ENCODE measurements at places on chromosomes 6 and 20.

DNA sequence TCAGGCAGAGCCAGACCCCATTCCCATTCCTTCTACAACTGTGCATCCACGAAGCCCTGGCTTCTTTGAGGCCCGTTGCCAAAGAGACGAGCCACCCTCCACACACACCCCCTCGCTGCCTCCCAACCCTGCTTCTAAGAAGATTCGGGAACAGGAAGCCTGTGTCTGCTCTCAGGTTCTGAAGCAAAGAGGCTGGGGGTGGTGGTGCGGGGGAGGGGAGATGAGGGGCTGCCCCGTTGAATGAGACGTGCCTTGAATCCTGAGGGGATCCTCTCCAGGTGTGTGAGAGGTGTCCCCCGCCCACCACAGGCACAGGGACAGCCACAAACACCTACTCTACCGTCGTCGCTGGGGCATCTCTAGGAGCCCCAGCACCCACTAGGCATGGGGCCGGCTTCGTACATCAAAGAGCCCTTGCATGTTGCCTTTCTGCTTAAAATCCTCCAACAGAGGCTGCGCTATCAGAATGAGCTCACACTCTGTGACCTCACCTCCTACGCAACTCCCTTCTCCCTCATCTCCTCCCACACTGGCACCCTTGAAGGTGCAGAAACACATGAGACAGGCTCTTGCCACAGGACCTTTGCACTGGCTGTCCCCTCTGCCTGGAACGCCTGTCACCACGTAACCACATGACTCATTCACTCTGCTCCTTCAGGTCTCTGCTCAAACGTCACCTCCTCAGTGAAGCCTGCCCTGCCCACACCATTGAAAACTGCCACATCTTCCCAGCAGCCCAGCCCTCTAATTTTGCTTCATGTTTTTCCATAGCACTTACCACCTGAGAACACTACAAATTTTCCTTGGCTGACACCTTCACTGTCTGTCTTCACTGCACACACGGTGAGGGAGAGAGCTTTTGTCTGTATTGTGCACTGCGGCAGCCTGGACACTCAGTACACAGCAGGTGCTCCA is 58.5 kb downstream of the PREX1 start:
- no peak for DNase-seq

- DNase-seq = no peak
Measured at GRCh38 chr6:168967281-168967925, 286.2 kb downstream of the THBS2 start.

- no peak for DNase-seq
Measured at GRCh38 chr6:11329726-11330412, 97.4 kb upstream of the NEDD9 start.

DNA sequence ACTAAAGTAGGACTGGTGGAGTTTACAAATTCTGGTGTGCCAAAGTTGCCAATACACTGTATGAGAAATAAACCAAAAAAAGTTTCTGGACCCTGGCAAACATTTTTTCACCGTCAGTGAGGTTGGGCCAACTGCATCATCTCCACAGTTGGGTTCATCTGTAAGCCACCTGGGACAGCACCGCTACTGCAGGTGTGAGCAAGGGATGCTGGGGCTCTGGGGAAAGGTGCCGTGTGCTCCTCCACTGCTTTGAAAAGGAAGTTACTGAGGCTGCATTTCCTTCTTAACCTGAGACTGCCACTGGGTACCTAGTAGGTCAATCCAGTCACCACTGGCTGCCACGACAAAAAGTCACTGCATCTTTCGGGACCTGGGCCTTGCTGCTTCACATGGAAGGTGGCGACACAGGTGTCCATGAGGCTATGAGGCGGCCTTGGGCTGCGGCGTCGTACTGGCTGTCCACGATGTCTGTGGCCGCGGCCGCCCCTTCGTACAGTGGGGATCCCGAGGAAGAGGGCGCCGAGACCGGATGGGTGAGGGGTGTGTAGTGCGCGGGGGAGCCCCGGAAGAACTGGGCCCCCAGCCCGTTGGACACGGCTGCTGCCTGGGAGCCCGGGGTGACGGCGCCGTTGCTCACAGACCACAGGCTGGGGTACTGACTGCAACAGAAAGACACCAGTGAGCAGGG is 9.6 kb downstream of the TBXT start:
- no peak for DNase-seq

GRCh38 chr6:46338131-46338530 is 153.1 kb downstream of the RCAN2 start:
- no peak for DNase-seq

DNA sequence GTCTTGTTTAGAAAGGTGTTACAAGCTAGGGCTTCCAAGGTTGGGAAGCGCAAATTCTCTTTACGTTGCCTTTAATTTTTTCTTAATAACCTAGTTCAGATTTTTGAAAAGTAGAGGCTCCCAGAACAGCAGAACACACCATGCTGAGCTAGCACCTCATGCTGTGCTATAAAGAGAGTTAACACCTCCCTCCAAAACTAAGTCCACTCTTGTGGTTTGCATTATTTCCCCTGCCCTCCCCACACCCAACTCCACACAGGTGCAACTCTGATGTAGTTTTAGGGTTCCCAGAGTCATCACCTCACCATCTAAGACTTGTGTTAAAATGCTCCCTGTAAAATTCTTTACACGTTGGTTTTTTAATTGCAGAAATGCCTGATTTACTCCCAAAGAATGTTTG is 459.4 kb upstream of the JARID2 start:
- no peak for DNase-seq

GRCh38 chr20:57682184-57683101 is 27.4 kb downstream of the PMEPA1 start:
- DNase-seq = no peak

DNA sequence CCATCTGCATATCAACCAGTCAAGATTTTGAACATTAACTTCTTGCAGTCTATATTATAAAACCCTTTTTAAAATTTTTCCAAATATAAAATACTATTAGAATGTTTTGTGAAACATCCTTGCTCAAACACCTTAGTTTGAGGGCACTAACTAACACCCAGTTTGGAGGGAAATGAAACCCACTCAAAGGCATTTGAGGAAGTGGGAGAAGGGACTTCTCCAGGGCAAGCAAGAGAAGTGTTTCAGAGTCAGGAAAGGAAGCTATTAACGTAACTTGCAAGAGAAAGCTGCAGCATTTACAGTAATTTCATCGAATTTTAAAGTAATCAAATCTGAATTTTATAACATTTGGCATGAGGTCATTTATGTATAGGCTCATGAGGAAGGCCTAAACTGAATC is 21.3 kb downstream of the MTFR2 start:
- DNase-seq = no peak

DNA sequence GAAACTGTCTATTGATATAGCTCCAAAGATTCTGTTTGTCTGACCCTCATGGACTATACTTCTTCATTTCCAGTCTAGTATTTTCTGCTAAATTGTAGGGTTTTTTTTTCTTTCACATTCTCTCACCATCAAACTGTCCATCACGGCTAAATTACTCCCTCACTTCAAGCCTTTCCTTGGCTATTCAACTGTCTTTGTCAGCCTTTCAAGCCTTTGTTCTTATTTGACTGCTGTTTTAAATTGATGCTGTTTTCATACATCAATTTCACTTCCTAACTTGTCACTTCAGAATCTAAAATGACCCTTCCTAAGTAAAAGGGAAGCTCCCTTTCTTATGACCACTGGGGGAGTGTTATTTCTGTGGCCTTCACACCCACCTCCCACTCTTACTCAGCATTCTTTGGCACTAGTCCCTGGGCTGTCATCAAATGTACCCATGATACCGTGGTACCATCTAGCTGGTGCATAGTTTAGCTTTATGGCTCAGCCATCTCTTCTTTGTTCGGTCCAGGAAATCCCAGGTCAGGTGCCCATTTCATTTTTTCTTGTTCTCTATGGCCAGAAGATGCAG is 8.6 kb downstream of the GJA1 start:
- DNase-seq = no peak

DNA sequence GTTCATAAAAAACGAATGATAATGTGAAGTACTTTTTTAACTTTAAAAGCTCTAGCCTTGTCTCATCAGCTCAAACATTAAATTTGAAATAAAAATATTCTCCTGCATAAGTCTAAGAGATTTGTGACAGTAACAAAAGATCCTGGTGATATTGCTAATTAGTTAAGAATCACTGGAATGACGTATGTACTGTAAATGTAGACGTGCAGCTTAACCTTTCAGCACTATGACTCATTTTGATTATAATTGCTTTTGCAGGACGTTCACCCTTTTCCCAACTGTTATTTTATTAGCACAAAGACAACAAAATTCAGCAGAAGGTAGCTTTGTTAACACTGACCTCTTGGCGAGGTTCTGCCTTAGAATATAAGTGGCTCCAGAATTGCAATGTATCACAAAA is 68.6 kb downstream of the TENT5A start:
- DNase-seq = no peak

GRCh38 chr6:95574811-95575210 is 2.5 kb upstream of the MANEA start:
- peak; percentile 28 for DNase-seq

DNA sequence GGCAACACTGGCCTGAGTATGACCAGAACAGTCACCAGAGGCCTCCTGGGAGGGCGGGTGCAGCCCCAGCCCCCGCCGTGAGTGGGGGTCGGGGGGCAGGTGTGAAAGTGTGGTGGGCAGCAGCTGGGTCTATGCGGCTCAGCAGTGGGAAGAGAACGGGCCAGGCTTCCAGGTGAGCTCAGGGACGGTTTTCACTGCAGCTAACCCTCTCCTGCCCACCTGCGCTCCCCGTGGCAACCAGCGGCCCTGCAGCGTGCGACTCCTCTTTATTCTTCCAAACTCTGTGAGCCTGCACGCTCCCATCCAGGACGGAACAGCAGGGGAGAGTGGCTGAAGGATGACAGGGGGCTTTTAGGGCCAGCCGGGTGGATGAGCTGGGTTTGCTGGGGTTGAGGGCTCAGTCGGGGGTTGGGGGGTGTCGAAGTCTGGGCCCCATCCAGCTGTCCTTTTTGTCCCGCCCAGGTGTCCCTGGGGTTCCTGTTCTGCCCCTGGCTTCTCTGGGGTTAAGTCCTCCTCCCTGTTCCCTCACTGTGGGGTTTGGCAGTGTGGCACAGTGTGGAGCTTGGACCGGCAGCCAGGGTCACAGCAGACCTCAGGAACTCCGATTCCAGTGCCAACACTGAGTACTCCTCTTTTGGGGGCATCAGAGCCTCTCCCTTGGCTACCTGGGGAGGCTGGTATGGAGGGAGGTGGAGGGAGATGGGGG is 859 bp upstream of the BIRC7 start:
- peak; percentile 26 for DNase-seq

- DNase-seq = no peak
Measured at GRCh38 chr6:133132466-133132971, 108.6 kb upstream of the EYA4 start.

- DNase-seq = peak; percentile 8
Measured at GRCh38 chr20:5734602-5735001, 15.6 kb upstream of the SHLD1 start.

DNA sequence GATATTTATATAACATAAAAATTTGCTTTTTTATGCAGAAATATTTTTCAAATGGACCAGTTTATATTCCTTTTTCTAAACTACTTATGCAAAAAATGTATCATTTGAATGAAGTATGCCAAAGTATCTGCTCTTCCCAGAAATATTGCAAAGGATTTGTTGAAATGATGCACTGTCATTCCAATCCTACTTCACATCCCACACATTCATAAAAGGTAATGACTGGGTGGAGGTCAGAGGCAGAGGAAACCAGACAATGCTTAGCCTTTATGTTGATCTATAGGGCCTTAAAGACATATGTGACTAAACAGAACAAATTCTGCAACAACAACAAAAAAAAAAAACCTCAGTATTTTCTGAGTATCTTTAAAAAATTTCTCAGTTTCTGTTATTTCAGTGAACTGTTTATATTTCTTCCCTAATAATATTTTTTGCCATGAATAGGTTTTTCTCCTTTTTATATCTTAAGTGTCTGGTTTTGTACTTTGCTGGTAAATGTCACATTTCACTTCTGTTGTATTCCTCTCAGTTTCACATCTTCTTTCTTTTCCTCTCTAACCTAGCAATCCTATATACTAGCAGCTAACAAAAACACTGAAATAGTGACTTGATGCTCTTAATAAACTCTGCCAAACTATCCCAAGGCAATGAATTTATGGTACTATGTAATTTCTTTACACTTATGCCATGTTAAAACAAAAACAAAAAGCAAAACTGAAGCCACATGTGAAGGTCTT is 374.1 kb downstream of the BCKDHB start:
- no peak for DNase-seq

GRCh38 chr6:127971945-127972391 is 71.1 kb upstream of the THEMIS start:
- DNase-seq = peak; percentile 82

DNA sequence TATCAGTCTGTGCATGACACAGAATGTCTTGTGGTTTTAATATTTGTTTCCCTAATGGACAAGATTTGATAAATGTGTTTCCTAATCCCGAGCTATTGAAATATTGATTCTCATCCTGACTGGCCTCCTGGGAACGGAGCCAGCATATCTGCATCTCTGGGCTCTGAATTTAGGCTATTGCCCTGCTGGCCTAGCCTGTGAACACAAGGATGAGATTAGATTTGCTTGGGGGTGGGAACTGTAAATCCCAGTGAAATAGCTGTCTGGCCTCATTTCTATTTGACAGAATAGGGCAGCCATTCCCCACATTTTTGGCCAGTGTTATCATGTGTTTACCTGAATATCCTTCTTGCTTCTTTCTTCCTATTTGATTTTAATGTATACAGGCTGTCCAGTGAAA is 198.4 kb upstream of the SOX4 start:
- DNase-seq = peak; percentile 42

- DNase-seq = no peak
Measured at GRCh38 chr6:44567406-44567805, 179.9 kb downstream of the CDC5L start.

DNA sequence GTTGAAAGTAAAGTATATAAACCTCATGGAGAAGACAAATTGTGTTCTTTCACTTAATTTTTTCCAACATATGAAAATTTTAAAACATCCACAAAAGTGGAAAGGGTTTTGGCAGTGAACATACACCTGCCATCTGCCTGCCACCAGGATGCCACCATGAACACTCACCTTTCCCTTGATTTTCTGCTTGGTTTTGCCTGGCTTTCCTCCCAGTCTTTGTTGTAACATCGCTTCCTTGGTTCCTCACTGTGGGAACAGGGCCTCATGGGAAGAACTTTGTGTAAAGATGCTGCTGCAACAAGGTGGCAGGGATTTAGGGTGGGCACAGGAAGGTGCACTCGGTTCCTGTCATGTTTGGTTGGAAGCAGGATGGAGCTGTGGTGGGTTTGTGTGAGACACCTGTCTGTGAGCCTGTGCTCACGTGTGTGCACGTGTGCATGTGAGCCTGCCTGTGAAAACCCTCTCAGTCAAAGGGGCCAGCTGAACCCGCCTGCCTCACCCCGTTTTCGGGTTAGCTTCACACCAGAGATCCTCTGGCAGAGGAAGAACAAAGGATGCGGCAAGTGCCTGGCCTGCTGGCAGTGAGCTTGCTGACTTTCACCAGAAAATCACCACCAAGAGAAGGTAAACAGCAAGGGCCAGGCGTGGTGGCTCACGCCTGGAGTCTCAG is 11.0 kb upstream of the RBM38 start:
- DNase-seq = no peak

GRCh38 chr6:10516953-10517352 is 4.2 kb upstream of the GCNT2 start:
- no peak for DNase-seq

GRCh38 chr6:32947552-32948465 is 5.1 kb downstream of the HLA-DMA start:
- DNase-seq = peak; percentile 51

All from mammary epithelial cell (primary cell).